Dorsolateral prefrontal cortex (tissue), 122 donors: ENCODE measurements at places on chromosomes 4 and X.

- DNase-seq = no peak
Observed at GRCh38 chrX:134570899-134571298, 87.4 kb downstream of the PLAC1 start.

- no peak for DNase-seq
Observed at GRCh38 chrX:20248592-20249192, 18.0 kb downstream of the RPS6KA3 start.

DNA sequence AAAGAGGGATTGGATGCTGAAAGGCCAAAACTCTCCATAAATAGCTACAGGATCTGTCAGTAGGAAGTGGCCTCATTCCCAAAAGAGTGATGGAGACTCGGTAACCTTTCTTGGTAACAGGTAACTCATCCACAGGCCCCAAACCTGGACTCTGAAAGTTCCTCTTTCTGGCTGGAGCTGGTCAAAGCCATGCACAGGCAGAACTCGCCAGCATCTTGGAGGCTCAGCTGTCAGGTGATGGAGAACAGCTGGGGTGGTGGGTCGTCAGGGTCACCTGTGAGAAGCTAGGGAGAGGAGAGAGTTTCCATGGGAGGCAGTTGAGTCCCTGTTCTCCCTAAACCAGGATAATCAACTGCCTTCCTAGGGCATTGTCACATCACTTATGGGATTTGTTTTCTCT lies 354.3 kb upstream of the GATB start:
- DNase-seq = no peak

DNA sequence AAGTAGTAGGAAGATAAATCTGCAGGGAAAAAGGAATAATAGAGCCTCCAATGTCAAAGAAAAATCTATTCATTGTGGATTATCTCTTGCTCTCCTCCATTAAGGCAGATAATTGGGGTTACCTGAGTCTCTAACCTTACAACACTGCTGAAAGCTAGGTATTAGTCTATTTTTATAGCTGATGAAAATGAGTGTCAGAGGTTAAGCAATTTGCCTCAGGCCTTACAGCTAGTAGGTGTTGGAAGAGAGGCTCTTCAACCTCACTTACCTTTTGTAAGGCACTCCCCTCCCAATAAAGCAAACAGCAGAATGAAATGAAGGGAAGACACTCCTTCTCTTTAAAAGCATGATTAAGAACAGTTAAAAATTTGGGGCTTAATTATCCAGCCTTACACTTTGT lies 45.4 kb upstream of the GAB1 start:
- no peak for DNase-seq

DNA sequence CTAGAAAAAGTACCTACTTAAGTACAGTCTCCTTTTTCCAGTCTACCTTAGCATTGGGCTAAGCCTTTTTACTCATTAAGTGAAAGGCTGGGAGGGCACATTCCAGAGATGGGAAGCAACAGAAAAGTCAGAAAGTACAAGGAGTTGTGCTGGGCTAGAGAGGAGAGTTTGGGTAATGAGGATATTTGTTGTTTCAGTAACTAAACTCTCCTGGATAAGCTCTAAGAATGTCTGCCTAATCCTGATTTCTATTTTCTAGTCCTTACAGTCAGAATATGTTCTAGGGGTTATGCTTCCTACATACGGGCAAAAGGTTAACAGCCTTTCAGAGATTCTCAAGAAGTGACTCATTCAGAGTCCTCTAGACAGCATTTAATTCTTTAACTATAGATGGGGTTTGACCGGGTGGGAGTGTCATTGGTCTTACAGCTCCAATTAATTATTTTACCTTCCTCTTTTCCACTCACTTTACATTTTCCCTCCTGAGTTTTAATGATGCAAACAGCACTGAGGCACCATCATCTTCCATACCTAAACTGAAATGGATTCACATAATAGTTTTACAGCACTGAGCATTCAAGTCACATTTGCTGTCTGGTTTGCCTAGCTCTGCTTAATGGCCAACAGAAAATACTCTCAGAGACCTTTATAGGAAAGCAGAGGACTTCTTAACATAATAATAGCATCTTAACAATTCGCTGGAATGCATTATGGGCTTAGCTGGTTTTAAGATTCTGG lies 42.9 kb downstream of the USP26 start:
- no peak for DNase-seq
